ENCODE measurements at places on chromosomes 5 and 9. TPM values are rescaled to one million over a fixed set of nuclear protein-coding genes. Genes with fewer than 3 reads are reported as not detected.

RNF130 gene
- total RNA-seq, result 42.2 TPM

TMEM171 gene
- 1.5 TPM for total RNA-seq

GRCh38 chr9:12923468-12924009 lies 148.7 kb downstream of the LURAP1L start:
- DNase-seq, result peak; percentile 17

DNA sequence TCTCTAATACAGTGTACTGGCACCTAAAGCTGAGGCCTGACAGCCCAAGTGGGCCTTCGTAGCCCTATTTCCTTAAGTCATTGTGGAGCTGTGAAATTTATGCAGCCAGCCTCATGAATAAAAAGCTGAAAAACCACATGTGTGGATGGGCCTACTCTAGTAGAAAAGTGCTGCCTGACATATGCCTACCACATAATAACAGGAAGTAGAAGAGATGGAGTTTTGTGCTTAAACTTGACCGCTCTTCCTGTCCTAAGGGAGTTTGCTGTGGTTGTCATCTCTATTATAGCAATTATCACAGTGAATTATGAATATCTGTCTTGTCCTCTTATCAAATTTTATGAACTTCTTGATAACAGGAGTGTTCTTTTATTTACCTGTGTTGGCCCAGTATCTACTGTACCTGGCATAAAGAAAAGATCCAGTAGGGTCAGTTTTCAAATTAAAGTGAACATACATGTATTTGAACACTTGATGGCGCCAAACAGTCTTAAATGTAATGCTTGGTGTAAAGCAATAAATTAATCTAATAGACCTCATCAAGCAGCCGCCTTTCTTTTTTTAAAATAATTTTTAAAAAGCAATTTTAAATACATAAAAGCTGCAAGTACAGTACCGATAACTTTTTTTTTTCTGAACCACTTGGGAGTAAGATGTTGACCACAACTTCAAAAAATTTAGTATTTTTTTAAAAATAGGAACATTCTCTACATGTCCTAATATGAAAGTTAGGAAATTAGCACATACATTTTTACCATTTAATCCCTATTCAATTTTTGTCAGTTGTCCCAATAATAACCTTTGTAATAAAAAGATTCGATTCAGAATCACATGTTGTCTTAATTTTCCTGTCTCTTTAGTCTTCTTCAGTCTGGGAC lies 51.0 kb downstream of the FKTN start:
- DNase-seq, result peak; percentile 31

- no peak for DNase-seq
Measured at GRCh38 chr9:77022783-77023440, 3.5 kb downstream of the FOXB2 start.
